ENCODE measurements at places on chromosomes 1 and 21. TPM values are rescaled to one million over a fixed set of nuclear protein-coding genes. Genes with fewer than 3 reads are reported as not detected.

Gene MMEL1
- not detected for total RNA-seq

Gene CRABP2
- 54.7 TPM for total RNA-seq

DNA sequence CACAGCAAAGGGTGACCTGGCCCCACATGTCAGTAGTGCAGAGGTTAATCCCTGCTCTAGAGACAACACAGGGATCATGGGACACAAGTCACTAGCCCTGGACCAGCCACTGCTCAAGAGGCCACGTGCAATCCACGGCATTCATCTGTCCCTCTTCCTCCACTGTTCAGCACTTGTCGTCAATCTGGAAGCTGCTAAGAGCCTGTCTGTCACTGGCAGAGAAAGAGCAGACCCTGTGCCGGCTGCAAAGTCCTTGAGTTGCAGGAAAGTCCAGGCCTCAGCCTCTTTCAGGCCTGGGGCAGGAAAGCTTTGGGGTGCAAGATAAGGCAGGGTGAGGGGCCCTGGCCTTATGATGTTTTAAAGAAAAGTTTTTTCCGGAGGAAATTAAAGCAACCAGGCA, 16.7 kb downstream of the CELA2B start:
- H3K27ac ChIP-seq = no peak overlapping the region
- no peak overlapping the region for H3K4me3 ChIP-seq
- no peak for DNase-seq
- H3K4me1 ChIP-seq = no peaks in the 10 kb centered on the region
- no peaks in the 10 kb centered on the region for H3K27me3 ChIP-seq
- peaks cover 12% of the 10 kb centered on the region for H3K36me3 ChIP-seq

DNA sequence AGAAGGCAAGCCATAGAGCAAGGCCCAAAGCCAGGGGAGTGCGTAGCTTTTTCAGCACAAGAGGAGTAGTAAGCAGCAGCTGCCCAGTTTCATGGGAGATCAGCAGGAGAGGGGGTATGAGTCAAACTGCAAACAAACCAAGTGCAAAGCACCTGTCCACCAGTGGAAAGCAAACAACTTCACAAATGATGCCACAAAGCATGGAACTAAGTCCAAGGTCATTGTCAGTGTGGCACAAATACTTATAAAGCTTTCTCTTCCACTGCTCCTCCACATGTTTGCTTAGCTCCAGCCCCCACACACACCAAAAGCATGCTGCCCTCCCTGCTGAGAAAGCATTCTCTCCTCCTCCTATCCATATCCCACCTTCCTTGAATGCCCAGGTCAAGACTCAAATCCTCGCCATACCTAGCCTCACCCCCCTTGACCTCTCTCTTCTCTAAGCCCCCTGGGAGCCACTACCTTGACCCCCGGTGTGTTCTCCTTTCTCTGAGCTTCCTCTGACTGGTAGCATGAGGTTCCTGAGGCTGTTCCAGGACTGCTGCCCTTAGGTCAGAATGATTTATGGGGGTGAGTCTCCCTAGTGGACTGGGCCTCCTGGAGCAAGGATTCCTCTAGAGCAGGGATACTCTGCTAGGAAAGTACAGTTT, 70.4 kb downstream of the DMAP1 start:
- peaks cover 14% of the 10 kb centered on the region for H3K4me1 ChIP-seq
- no peak overlapping the region for H3K27ac ChIP-seq
- no peak overlapping the region for H3K4me3 ChIP-seq
- peaks cover 16% of the 10 kb centered on the region for H3K36me3 ChIP-seq
- no peaks in the 10 kb centered on the region for H3K27me3 ChIP-seq

DNA sequence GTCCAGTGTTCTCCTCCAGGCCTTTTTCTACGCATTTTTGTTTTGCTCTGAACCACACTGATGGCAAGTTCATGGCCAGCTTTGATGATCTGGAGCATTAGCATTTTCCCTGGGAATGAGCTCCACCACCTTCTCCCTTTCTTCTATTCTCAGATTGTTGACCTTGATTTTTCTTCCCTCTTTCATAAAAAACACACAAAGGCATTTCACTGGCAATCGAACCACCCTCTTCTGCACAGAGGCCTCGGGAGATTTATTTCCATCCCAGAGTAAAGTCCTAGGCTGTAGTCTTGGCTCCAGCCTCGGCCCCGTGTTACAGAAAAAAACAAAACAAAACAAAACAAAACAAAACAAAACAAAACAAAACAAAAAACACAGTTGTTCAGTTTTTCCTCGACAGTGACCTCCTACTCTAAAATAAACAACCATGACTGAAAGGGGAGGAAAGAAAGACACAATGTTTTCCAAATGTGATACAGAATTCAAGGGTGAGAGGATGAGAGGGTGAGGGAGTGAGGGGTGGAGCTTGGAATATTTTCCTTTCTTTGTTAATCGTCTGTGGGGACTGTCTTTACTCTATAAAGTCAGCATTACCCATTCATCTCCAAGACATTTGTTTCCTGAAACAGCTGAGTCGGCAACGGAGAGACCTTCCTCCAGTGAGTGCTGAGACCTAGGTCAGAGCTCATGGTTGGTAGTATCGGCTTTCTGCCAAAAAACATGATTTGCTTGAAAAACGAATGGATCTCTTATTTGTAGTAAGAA, 29.8 kb upstream of the RNF186 start:
- H3K36me3 ChIP-seq = no peaks in the 10 kb centered on the region
- peaks cover 17% of the 10 kb centered on the region for H3K4me1 ChIP-seq
- H3K27me3 ChIP-seq = peaks cover 10% of the 10 kb centered on the region
- no peak for DNase-seq
- no peak overlapping the region for H3K4me3 ChIP-seq

- peaks cover 2% of the 10 kb centered on the region for H3K27me3 ChIP-seq
- H3K4me1 ChIP-seq = peaks cover 52% of the 10 kb centered on the region
- no peak for DNase-seq
- no peaks in the 10 kb centered on the region for H3K36me3 ChIP-seq
- peak overlapping the region; percentile 3 for H3K27ac ChIP-seq
- peak overlapping the region; percentile 1 for H3K4me3 ChIP-seq
Measured at GRCh38 chr1:67059346-67059745, 5.4 kb upstream of the SLC35D1 start.
